ENCODE measurements at places on chromosomes 6 and 20.

DNA sequence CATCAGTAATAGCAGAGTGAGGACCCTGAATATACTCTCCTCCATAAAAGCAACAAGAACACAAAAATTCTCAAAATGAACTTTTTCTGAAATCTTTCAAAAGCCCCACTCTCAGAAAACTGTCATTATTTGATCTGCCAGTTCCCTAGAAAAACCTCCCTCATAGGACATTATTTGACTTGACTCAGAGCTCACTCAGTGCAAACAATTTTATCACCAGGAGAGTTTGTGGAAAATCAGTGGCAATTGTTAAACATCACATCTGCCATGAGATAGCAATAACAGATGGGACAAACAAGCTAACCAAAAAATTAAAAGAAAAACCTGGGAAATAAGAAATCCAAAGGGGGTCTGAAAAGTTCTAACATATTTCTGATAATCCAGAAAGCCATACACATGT is 100.0 kb downstream of the ATG5 start:
- no peak for DNase-seq

GRCh38 chr20:25054096-25054820 is 3.7 kb downstream of the ACSS1 start:
- DNase-seq = no peak

GRCh38 chr20:2692886-2693285 is 306 bp downstream of the EBF4 start:
- no peak for DNase-seq

GRCh38 chr6:5300206-5300764 is 39.0 kb downstream of the FARS2 start:
- DNase-seq = no peak

GRCh38 chr6:18835976-18836375 is 448.8 kb downstream of the RNF144B start:
- DNase-seq = no peak

- DNase-seq = no peak
These were observed 17.9 kb upstream of the ARMC12 start for GRCh38 chr6:35718911-35719381.

GRCh38 chr6:30386166-30386565 is 41.2 kb downstream of the RPP21 start:
- no peak for DNase-seq

DNA sequence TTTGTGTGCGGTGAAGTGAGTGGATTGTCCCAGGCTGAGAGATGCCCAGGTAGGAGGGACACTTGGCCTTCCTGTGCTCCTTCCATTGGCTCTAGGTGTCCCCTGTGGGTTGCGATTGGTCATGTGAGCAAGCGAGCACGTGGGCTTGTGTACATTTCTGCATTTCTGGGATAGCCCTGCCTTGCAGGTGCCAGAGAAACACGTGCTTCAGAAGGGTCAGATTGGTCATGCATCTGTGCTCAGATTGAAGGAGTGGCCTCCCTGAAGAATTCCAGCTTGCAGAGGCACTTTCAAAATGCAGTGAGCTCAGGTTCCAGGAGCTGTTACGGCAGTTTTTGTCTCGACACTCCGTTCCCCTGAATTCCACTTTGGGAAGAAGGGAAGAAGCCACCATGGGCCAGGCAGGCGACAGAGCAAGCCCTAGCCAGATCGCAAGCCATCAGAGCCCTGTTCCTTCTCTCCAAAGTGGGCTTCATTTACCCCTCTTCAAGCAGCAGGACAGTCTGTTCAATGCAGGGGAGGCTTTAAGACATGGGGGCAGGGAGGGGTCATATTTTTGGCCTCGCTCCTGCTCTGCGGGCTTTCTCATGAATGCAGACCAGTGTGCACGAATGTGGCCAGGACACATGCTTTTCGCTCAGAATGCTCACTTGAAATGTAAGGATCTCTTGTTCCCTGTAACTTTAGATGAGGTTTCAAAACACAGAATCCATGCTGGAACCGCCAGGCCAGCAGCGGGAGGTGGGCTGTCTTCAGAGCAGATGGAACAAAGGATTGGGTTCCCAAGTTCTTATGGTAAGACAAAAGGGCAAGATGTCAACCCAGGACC is 78.6 kb upstream of the AKAP12 start:
- DNase-seq = no peak

DNA sequence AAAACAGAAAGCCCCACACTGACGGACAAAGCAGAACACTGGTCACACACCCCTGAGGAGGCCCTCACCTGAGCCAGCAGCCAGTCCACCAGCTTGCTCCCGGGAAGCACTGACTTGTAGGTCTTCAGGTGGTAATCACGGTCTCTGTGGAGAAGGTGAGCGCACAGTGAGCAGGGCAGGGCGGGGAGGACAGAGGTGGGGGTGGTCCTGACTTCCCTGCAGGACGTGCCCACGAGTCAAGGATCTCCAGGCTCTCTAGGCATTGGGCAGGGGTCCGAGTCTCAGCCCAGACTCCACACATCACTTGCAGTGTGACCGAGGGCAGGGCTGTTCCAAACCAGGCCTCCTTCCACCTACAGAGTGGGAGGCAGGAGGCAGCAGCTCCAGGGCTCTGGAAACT is 151.7 kb downstream of the PREX1 start:
- DNase-seq = no peak

- DNase-seq = no peak
These were observed 169.2 kb downstream of the SAMD5 start for GRCh38 chr6:147677647-147678046.

DNA sequence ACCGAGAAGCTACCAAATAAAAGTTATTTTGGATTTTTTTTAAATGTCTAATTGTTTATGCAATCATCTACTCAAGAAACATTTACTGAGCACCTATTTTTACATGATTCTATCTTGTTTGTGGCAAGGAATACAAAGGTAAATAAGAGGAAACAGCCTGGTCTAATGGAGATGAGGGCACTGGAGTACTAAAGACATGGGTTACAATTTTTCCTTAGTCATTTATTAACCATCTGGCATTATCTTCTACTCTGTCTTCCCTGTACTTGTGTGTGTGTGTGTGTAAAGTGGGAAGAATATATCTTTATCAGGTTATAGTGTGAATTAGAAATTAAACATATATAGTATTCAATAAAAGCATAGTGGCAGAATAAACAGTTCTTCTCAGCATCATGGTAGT is 455.5 kb upstream of the FLRT3 start:
- DNase-seq = no peak

DNA sequence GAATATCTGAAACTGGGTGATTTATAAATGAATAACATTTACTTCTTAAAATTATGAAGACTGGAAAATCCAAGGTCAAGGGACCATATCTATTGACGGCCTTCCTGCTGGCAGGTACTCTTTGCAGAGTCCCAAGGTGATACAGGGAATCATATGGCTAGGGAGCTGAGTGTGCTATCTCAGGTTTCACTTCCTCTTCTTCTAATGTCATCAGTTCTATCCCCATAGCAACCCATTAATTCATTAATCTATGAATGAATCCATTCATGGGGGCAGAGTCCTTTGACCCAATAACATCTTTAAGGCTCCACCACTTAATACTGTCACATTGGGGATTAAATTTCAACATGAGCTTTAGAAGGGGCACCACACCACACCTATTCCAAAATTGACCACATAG is 772.0 kb downstream of the HACE1 start:
- no peak for DNase-seq

GRCh38 chr6:41940759-41941279 is 789 bp downstream of the CCND3 start:
- no peak for DNase-seq

- DNase-seq = no peak
These were observed 80.6 kb downstream of the KCNQ5 start for GRCh38 chr6:72702421-72702820.

- DNase-seq = no peak
These were observed 682 bp downstream of the BRD2 start for GRCh38 chr6:32968867-32969684.

- no peak for DNase-seq
These were observed 867 bp downstream of the NPBWR2 start for GRCh38 chr20:64106435-64106961.

Measured in stimulated activated CD8-positive, alpha-beta memory T cell treated with anti-CD3 and anti-CD28 coated beads, Interleukin-4, amount 100 ng/mL, for 1 hour (primary cell).